Umbilical cord (tissue), 2 donors: ENCODE measurements at places on chromosomes 7 and 10. TPM values are rescaled to one million over a fixed set of nuclear protein-coding genes. Genes with fewer than 3 reads are reported as not detected.
A peak's percentile ranks its signal among the peaks of the same experiment; 100 is the strongest.

RINT1 gene
- total RNA-seq: 12.8 TPM

CRPPA gene
- total RNA-seq: 12.3 TPM

DNA sequence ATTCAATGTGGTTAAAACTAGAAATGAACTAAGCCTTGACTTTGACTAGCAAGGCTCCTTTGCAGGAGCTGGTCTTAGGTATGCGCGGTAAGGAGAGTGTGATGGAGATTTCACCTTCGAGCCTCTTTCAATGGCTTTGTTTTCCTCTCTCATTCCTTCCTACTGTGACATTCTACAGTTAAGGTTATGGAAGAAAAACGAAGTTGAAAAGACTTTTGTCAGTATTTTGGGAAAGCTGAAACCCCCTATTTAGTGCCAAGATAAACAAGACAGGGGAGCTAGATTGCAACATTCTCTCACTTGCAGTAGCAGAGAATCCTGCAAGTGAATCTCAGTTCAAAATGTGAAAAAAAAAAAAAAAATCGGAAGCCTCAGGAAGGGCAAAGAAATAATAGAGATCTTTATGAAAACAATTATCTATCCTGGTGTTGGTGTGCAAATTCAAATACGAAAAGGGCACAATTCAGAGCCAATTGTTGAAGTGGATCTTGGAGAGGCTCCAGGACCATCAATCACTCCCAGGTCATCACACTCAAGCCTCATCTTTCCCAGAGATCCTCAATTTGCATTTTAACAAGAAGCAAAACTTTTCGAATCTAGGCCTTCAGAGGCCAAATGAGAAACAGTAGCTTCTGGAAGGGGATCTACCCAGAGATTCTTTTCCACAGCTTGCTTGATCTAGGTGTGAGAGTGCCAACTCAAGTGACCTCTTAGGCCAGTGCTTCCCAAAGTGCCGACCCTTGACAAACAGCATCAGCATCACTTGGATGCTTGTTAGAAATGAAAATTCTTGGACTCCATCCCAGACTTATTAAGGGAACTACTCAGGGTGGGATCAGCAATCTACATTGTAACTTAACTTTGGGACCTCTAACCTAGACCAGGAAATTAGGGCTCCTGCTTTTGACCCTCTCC lies 163.8 kb downstream of the INHBA start:
- DNase-seq: no peak

- no peak for DNase-seq
Observed at GRCh38 chr7:101169110-101169837, 3.9 kb upstream of the VGF start.

GRCh38 chr10:62543571-62544355 lies 169.6 kb downstream of the ZNF365 start:
- DNase-seq: no peak

CYP2C19 gene
- 6.3 TPM for total RNA-seq

EEPD1 gene
- total RNA-seq: 9.9 TPM

ITGB1 gene
- 1,341 TPM for total RNA-seq

ASB15 gene
- 0.96 TPM for total RNA-seq

TRIM50 gene
- total RNA-seq: 0.48 TPM

ZNF485 gene
- 3.6 TPM for total RNA-seq

GRCh38 chr7:63867127-63867526 lies 131.5 kb upstream of the ZNF722 start:
- no peak for DNase-seq

- DNase-seq: peak; percentile 91
Observed at GRCh38 chr10:103451831-103452505, at the start of gene CALHM2. CALHM2 (minus strand) TSS chr10:103452370; CDS start chr10:103449941, 2,429 bp downstream.

GRCh38 chr7:13028036-13028824 lies 340.8 kb downstream of the ARL4A start:
- no peak for DNase-seq

GRCh38 chr10:43380610-43381222 lies 9.3 kb downstream of the FXYD4 start:
- DNase-seq: no peak

FKBP6 gene
- 0.72 TPM for total RNA-seq

CCDC3 gene
- 56.8 TPM for total RNA-seq

DNA sequence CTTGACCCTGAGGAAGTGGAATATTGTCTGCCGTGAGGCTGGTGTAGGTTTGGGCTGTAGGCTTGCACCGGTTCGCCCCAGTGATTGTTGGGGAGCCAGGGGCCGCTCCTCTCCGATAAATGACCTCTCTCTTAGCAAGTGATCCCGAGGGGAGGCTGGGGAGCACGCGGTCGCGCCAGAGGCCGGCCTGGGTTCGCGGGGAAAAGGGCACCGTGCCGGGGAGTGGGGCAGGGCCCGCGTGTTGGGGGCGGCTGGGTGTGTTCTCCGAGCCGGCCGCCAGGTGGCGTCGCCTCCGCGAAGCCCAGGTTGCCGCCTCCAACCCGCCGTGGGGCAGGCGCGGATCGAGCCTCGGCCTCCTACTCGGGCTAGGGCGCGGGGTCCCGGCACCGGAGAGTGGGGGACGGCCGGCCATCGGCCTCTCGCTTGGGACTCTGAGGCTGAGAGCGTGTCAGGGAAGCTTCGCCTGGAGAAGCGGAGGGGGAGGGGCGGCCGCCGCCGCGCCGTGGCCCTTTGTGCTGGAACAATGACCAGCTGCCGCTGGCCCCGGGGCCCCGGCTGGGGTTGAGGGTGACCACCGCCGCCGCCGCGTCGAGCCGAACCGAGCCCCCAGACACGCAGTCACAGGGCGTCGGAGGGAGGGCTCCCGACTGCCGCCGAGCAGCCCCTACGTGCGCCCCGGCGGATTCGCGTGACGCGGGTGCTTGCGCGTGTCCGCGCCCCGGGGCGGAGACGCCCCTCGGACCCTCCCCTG lies 442 bp upstream of the LZTS2 start:
- peak; percentile 89 for DNase-seq

DNA sequence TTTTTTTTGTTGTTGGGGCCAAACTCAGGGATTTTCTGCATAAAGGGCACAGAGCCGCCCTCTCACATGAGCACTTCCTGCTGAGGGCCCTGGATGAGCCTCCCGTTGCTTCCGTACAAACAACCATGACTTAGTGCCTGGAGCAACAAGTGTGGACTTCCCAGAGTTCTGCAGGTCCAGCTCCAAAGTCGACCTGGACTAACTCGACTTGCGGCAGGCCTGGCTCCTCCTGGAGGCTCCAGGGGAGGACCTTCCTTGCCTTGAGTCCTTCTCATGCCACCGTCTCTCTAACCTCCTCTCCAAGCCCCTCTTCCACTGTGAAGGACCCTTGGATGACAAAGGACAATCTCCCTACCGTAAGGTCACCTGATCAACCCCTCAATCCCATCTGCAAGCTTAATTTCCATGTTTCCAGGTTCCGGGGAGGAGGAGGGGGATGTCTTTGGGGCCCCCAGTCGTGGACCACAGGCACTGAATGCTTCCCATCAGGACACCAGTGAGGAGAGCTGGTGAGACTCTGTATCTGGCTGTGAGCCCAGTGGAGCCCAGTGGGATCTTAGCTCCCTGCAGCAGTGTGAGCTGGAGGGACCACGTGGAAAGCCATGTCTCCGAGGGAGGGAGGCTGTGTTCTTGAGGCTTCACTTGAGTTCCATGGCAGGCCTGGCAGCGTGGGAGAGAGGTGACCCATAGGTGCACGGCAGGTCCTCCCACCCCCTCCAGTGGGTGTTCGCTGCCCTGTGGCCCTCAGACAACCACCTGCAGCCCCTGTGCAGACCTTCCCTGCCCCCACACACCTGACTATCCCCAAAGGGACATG lies 199.5 kb upstream of the PPP2R2D start:
- no peak for DNase-seq

DNA sequence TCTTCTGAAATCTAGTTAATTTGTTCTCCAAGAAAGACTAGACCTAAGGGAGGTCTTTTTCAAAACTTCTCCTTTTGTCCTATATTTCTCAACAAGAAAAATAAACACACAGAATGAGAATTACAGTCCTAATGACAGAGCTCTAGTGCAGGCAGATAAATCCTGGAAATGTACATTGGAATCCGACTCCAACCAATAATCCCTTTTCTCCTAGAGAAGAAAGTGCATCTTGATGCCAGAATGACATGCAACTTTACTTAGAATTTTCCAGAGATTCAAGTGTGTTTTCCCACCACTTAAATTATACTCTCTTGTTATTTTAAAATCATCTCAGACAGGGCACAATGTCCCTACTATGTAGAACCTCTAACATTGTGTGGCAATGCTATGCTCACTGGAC lies 68.2 kb downstream of the MET start:
- no peak for DNase-seq

FEZF1 gene
- 0.48 TPM for total RNA-seq

DNA sequence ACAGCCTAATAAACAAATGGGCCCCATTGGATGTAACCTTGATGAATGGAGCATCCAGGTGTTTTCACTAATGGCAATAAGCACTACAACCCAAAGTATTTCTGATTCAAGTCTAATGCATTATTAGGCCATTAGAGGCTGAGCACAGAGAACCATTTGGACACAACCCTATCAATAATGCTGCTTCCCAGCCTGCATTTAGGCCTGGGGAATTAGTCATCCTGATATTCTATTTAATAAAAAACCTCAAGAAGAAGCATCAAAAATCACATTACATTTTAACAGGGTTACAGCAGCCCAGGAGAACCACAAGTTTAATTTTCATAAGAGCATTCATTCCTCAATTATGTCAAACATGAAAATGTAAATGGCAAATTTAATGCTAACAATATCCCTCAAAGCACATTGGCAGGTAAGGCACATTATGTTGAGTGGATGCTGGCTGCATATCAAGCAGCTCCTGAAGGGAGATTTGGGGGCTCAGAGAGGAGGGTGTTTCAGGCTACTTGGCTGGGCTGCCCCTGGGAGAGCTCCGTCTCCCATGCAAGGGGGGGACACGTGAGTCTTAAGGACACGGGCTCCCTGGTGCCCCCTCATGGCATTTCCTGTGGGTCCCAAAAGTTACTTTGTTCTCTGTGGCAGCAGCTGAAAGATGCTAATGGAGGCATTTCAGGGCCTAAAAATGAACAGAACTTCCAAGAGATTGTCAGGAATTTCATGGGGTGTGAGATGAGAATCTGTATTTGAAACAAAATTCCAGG lies 143.4 kb downstream of the HERPUD2 start:
- no peak for DNase-seq

DNA sequence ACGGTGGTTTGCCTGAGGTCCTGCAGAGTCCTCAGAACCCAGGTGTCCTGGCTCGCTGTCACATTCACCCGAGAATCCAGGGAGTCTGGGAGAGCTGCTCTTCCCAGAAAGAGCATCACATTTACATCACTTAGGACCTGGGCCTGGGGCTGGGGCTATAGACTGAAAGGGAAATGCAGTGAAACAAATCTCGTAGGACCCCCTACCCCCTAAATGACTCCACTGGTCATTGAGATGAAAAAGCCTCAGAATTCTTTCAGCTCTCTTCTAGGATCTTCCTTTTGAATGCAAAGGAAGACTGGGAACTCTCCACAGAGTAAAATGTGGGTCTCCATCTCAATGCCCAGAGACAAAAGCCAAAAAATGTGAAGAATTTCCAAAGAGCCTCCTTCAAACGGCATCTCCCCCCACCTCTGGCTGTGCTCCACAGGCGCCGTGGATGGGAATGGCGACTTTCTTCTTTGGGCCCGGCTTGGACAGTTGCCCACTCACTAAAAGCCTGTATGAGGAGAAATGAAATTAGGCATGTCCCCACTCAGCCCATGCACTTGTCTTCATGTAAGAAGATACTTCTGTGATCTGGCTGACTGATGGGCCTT lies 49.0 kb upstream of the PODXL start:
- DNase-seq: no peak

GRCh38 chr7:79281426-79281825 lies 172.0 kb downstream of the MAGI2 start:
- DNase-seq: peak; percentile 57

GRCh38 chr10:113347508-113347907 lies 205.3 kb upstream of the HABP2 start:
- DNase-seq: no peak

- DNase-seq: peak; percentile 64
Observed at GRCh38 chr10:24256619-24257107, 47.7 kb downstream of the KIAA1217 start.

DNA sequence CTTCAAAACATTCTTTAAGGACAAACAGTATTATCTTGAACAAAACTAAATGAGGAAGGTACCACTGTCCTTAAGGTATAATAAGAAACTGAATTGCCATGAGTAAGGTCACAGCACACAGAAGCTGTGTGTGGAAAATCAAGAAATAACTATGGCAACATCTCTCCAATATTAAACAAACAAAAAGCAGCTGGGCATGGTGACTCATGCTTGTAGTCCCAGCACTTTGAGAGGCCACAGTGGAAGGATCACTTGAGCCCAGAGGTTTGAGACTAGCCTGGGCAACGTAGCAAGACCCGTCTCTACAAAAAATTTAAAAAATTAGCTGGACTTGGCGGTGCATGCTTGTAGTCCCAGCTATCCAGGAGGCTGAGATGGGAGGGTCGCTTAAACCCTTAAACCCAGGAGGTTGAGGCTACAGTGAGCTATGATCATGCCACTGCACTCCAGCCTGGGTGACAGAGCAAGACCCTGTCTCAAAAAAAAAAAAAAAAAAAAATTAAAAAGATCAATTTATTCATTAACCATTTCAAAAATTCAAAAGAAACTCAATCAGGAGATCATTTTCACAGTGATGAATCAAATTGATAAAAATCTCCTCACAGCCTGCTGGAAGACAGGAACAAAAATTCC lies 195.4 kb downstream of the SKIDA1 start:
- DNase-seq: peak; percentile 82

DNA sequence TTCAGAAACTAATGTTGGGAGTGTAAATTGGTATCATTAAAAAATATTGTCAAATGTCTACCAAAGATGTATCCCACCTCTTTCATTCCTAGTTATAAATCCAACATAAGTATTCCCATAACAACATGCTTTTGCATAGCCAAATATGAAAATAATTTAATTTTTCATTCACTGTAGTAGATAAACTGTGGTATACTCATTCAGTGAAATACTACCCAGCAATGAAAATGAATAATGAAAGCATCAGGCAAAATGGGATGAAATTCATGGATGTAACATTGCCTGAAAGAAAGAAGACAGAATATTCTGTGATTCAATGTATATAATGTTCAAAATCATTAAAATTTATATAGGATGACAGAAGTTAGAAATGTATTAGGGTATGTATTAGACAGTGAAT lies 629.0 kb upstream of the MBL2 start:
- DNase-seq: no peak

GRCh38 chr10:4651404-4652037 lies 174.5 kb upstream of the AKR1E2 start:
- DNase-seq: no peak

GRCh38 chr7:136741941-136742340 lies 126.5 kb upstream of the CHRM2 start:
- DNase-seq: no peak

- DNase-seq: no peak
Observed at GRCh38 chr10:109971634-109972033, 36.1 kb upstream of the ADD3 start.
